ENCODE measurements at places on chromosomes 3 and 15. TPM values are rescaled to one million over a fixed set of nuclear protein-coding genes. Genes with fewer than 3 reads are reported as not detected.

CD96 gene
- total RNA-seq: not detected

CHRNA5 gene
- total RNA-seq: 35.1 TPM

RLBP1 gene
- total RNA-seq: not detected

CCR9 gene
- not detected for total RNA-seq

KBTBD13 gene
- not detected for total RNA-seq

ERICH6 gene
- not detected for total RNA-seq
